ENCODE measurements at places on chromosomes 2 and 18.
A peak's percentile ranks its signal among the peaks of the same experiment; 100 is the strongest.

GRCh38 chr18:22174341-22175145, 5.2 kb downstream of the GATA6 start:
- DNase-seq = no peak

DNA sequence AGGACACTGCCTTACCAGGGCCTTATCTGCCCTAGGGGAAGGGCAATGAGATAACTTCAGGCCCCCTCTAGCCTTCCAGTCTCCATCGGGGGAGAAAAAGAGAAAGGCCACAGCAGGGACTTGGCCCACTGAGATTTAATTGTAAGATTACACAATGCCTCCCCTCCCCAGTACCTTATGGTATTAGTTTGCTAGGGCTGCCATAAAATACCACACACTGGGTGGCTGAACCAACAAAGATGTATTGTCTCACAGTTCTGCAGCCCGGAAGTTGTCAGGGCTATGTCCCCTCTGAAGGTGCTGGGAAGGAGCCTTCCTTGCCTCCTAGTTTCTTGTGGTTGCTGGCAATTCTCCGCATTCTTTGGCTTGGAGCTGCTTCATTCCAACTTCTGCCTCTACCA, 34.8 kb upstream of the SPATA3 start:
- no peak for DNase-seq

DNA sequence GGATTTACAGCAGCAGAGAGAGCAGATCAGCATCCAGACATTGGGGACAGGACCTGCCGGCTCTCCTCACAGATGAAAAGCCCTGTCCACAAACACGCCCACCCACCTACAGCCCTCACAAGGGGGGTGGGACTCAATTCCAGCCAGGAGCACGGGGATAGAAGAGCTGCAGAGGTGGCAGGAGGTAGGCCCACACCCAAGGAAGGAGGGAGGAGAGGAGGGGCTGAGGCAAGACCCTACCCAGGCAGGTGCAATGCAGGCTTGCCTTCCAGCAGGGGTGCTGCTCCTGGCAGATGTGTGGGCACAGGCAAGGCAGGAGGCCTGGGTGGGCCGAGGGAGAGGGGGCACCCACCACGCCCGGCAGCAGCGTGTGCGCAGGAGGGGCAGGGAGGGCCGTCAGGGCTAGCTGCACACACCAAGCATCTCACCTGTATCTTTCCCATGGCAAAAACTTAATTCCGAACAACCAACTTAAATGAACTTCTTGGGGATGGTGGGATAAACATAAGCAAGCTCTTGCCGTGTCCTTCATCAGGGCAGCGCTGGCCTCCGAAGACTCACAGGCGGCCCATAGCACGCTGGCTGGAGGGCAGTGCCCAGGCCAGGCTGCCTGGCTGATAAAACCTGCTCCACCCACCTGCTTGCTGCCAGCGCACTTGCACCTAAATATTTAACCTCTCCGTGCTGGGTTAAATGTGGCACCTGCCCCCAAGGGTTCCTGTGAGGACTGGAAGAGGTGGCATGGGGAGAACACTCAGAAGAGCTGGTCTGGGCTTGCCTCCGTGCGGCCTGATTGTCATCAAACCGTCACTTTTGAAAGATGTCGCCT, 219.5 kb downstream of the HDAC4 start:
- DNase-seq = no peak

GRCh38 chr2:102187496-102188150, 800 bp downstream of the IL1RL2 start:
- DNase-seq = no peak

- no peak for DNase-seq
These were observed 80.5 kb upstream of the AFF3 start for GRCh38 chr2:100222844-100223243.

GRCh38 chr18:75341267-75341666, 86.2 kb downstream of the SMIM21 start:
- DNase-seq = no peak

- no peak for DNase-seq
These were observed 705.3 kb downstream of the SOCS6 start for GRCh38 chr18:70994116-70994515.

GRCh38 chr2:222038067-222038802, 260.6 kb downstream of the PAX3 start:
- peak; percentile 39 for DNase-seq

GRCh38 chr2:150107170-150107569, 380.3 kb downstream of the RND3 start:
- no peak for DNase-seq

DNA sequence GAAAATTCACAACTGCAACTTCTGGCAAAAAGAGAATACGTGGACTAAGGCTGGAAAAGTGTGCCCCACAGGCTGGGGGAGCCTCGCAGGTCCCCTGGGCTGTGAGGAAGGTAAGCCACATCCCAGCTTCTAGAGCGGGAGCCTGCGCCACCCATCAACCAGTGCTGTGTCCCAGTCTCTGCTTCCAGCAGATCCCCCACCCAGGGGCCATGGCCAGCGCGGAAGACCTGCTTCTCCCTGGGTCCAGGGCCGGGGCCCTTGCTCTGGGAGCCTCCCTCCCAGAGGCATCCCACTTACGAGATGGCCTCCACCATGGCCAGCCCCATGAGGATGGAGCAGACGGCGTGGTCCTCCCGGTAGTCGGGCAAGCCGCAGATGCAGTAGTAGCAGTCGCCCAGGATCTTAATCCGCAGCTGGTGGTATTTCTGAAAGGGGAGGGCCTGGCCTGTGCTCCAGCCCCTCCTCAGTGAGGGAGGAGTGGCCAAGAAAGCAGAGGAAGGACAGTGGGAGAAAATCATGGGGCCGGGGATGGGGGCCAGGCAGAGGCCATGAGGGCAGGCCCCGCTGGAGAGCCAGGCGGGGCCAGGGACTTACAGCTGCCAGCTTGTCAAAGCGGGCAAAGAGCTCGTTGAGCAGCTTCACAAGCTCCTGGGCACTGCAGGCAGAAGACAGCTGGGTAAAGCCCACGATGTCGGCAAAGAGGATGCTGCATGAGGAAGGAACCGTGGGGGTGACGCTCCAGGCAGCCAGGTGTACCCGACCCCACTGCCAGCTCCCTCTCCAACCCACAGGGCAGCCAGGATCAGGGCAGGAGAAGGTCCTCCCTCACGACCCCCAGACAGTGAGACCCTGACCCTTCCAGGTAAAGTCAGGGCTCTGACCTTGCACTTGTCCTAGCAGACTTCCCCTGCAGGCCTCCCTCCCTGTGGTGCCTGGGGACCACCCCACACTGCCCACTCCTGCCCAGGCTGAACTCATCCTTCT, 48.0 kb downstream of the CENPO start:
- no peak for DNase-seq

GRCh38 chr2:44242904-44243303, 32.4 kb upstream of the SLC3A1 start:
- DNase-seq = no peak

DNA sequence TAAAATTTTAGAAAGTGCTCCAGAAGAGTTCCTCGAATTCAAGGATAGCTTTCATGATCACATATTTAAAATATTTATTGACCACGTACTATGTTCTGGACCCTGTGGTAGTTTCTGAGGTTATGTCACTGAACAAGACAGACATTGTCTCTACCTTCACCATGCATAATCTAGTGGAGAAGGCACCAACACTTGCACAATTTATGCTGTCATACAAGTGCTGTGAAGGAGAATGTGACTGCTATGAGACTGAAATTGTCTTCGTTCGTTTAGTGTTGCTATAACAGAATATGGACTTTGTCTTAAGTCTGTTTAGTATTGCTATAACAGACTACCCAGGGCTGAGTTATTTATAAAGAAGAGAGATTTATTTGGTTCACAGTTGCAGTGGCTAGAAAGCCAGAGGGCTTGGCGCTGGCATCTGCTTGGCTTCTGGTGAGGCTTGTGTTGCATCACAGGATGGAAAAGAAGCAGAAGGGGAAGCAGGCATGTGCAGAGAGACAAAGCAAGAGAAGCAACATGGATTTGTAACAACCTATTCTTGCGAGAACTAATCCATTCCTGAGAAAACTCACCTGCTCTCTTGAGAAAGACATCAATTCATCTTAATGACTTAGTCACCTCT, 50.0 kb upstream of the RFX8 start:
- DNase-seq = no peak

- no peak for DNase-seq
These were observed 32.0 kb upstream of the PLB1 start for GRCh38 chr2:28463893-28464292.

DNA sequence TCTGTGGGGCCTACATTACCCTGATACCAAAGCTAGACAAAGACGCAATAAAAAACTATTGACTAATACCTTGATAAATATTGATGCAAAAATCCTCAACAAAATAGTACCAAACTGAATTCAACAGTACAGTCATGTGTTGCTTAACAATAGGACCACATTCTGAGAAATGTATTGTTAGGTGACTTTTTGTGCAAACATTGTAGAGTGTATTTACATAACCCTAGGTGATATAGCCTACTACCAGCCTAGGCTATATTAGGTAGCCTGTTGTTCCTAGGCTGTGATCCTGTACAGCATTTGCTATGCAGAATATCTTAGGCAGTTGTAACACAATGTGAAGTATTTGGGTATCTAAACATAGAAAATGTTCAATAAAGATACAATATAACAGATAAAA, 36.7 kb downstream of the CCDC138 start:
- no peak for DNase-seq

GRCh38 chr2:70715071-70715985, 52.7 kb downstream of the ADD2 start:
- DNase-seq = no peak

GRCh38 chr2:240394549-240394948, 40.9 kb upstream of the GPC1 start:
- DNase-seq = no peak

DNA sequence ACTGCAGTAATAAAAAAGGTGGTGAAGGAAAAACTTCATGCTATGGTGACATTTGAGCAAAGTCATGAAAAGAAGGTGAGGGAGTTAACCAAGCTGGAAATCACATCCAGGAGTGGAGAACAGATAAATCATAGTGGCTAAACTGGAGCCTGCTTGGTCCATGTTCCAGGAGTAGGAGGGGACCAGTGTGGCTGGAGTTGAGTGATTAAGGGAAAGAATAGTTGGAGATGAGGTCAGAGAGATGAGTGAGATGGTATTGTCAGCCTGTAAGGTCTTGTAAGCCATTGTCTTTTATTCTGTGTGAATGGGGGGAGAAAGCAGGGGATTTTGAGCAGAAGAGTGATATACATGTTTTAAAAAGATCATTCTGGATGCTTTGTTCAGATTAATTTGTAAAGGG, 52.3 kb downstream of the NABP1 start:
- no peak for DNase-seq

DNA sequence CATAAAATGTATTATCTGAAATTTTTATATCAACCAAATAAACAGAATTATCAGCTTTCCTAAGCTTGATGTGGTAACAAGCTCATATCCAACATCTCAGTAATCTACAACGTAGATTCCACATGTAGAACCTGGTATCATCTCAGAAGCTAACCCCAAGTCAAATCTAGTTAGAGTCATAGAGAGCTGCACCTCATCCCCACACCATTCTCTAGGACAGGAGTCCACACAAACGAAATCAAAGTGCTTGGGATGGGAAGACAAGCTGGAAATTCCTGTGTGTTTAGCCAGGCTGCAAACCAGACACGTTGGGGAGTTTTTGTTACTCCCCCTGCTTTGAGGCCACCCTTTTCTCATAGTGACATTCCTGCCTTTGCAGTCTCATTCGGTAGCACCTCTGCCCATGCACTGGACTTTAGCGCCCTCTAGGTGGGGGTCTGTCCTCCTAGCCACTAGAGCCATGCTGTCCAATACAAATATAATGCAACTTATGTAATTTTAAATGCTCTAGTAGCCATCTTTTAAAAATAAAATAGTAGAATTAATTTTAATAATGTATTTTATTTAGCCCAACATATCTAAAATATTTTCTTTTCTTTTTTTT, 28.1 kb upstream of the SATB2 start:
- DNase-seq = no peak

- no peak for DNase-seq
These were observed 206.9 kb upstream of the NRP2 start for GRCh38 chr2:205475416-205475768.

- no peak for DNase-seq
These were observed 40.6 kb upstream of the EDAR start for GRCh38 chr2:109029490-109030201.

DNA sequence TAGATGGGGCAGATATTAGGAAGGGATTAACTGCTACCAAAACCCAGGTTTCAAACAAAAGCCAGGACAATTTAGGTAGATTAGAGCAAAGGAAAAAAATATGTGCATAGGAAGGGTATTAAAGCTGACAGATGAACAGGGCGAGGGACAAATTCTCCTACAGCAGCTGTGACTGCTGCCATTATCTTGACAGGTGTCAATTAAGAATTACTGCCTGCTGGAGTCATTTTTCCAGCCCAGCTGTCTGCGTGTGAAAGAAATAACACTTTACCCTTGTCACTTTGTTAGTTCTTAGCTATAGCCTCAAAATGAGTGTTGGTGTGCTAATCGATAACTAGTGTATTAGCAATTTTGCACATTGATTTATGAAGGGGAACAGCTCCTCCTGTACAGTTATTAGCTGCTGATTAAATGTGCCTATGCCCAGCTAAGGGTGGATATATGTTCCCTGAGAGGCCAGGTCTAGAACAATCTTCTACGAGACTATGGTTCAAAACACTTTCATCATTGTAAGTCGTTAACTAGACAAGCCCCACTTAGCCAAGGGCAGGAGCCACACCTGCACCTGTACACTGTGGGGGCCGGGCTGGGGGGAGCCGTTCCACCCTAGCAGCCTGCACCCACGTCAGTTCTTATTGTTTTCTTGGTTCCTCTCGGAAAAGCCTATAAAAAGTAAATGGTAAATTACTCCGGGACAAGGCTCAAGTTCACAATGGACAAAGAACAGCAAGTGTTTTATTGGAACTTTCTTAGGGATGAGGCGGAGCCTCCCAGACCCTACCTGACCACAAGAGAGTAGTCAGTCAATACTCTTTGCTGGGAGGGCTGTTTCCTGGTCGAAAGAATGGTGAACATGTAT, 7.7 kb downstream of the TSHZ1 start:
- DNase-seq = no peak

- DNase-seq = no peak
These were observed 61.2 kb upstream of the CUL3 start for GRCh38 chr2:224646242-224646846.

DNA sequence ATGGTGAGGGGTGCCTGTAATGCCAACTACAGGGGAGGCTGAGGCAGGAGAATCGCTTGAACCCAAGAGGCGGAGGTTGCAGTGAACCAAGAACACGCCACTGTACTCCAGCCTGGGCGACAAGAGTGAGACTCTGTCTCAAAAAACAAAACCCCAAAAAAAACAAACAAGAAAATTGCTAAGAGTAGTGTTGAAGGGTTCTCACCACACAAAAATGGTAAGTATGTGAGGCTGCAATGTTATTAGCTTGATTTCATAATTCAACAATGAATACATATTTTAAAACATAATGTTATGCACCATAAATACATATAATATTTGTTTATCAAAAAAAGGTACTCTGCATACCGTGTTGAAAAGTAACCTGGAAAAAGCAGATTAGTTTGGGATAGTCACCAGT, 45.8 kb downstream of the PSMG2 start:
- no peak for DNase-seq

All from foreskin keratinocyte (primary cell).